ENCODE measurements at places on chromosomes 13 and 19.

- peak; percentile 87 for DNase-seq
These were observed 18.2 kb upstream of the COMP start for GRCh38 chr19:18809149-18809868.

GRCh38 chr19:15123031-15123890 is 16.1 kb downstream of the SYDE1 start:
- DNase-seq: no peak

GRCh38 chr13:84609716-84610115 is 727.4 kb upstream of the SLITRK1 start:
- DNase-seq: peak; percentile 52

DNA sequence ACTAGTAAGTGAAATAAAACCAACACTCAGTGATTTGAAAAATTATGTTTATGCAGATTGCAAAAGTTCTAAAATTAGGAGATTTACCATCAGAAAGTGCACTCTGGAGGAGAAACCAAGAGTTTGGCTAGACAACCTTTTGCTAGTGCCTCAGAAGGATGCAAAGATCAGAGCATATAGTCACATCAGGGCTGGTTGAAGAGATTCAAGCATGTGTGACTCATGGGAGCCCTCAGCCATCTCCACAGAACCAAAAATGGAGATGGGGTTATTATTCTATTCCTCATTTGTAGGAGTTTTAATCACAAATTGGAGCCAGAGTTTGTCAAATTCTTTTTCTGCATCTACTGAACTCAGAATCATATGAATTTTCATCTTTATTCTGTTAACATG is 32.9 kb upstream of the OXGR1 start:
- no peak for DNase-seq
